MCF 10A (cell line): ENCODE measurements at places on chromosomes 3 and 15.

- H3K4me3 ChIP-seq = peak overlapping the region; percentile 98
- peak overlapping the region; percentile 72 for H3K27ac ChIP-seq
- H3K27me3 ChIP-seq = no peaks in the 10 kb centered on the region
- peaks cover 39% of the 10 kb centered on the region for H3K36me3 ChIP-seq
These were observed 401 bp downstream of the RAMAC start for GRCh38 chr15:82986442-82986780.

- peak; percentile 64 for DNase-seq
- peaks cover 21% of the 10 kb centered on the region for H3K27me3 ChIP-seq
- H3K4me3 ChIP-seq = no peak overlapping the region
These were observed 34.9 kb downstream of the DCLK3 start for GRCh38 chr3:36729204-36730056.

- no peak overlapping the region for H3K27ac ChIP-seq
- no peak overlapping the region for H3K4me3 ChIP-seq
- H3K27me3 ChIP-seq = peaks cover 12% of the 10 kb centered on the region
These were observed 46.2 kb upstream of the SUCLG2 start for GRCh38 chr3:67700596-67700995.

DNA sequence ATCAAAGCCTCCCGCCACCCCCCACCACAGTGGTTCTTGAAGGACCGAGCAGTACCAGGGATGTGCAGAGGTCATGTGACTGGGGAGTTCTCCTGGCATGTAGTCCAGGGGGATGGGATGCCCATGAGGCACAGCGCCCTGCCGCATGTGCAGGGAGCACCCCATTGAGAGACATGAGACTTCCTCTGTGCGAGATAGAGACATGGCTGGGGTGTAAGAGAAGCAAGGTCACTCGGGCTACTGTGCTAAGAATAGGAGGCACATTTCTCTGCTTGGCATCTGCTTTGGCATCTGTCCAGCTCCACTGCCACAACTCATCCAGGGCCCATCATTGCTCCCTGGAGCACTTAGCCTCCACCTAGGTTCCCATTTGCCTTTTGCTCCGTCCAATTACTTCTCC lies 2.4 kb upstream of the CYP1A1 start:
- DNase-seq = peak; percentile 6
- no peak overlapping the region for H3K27ac ChIP-seq
- H3K4me3 ChIP-seq = no peak overlapping the region
- H3K27me3 ChIP-seq = no peaks in the 10 kb centered on the region
- no peaks in the 10 kb centered on the region for H3K4me1 ChIP-seq

DNA sequence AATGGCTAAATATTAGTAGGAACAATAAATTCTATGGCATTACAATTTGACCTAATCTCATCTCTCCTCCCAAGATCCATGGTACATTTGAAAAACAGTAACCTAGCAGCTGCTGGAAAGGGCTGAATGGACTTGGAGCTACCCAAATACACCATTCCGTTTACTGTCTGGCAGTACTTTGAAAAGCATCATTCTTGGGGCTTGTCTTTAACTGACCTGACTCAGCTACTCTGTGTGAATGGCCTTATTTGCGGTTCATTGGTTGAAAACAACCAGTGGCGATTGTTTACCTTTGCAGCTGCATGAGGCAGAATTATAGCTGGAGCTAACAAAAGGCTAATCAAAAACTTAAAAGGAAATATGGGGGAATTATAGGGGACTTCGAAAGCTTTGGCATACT lies 311.2 kb upstream of the MCTP2 start:
- H3K27me3 ChIP-seq = no peaks in the 10 kb centered on the region
- DNase-seq = no peak
- no peaks in the 10 kb centered on the region for H3K4me1 ChIP-seq
- peaks cover under 1% of the 10 kb centered on the region for H3K36me3 ChIP-seq
- no peak overlapping the region for H3K4me3 ChIP-seq
- no peak overlapping the region for H3K27ac ChIP-seq

DNA sequence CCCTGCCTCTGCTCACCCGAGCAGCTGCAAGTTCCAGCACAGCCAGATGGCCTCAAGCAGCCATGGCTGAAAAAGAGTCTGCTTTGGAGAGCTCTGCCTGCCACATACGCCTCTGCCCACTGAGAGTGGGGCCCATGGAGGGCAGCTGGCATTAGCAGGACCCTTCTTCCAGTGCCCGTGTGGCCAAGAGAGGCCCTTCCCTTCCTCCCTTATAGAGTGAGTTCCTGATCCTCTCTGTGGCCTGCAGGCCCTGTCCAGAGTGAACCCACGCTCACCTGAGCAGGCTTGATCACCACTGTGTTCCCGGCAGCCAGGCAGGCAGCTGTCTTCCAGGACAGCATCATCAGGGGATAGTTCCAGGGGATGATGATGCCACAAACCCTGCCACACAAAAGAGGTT lies 41.4 kb upstream of the SLC41A3 start:
- H3K4me1 ChIP-seq = peaks cover 11% of the 10 kb centered on the region
- H3K27me3 ChIP-seq = peaks cover 11% of the 10 kb centered on the region
- H3K27ac ChIP-seq = no peak overlapping the region
- no peak overlapping the region for H3K4me3 ChIP-seq
- no peaks in the 10 kb centered on the region for H3K36me3 ChIP-seq

DNA sequence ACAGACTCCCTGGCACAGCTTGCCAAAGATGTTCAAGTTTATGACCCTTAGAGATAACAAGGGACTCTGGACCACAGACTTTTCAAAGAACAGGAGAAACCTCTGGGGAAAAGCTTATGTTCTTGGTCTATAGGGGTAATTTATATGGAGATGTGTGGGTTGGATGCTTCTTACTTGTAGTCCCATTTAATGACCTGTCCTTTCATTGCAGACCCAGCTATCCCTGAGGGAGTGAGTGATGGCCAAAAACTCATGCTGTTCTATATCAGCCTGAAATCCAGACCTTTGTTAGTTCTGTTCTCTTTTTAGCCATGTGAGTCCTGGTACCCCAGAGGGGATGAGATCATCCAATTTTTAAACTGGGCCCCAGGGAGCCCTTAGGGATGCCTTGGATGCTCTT lies 43.7 kb upstream of the MRPL3 start:
- no peak for DNase-seq
- peaks cover 11% of the 10 kb centered on the region for H3K4me1 ChIP-seq
- H3K27me3 ChIP-seq = peaks cover 20% of the 10 kb centered on the region
- no peaks in the 10 kb centered on the region for H3K36me3 ChIP-seq
- no peak overlapping the region for H3K4me3 ChIP-seq

DNA sequence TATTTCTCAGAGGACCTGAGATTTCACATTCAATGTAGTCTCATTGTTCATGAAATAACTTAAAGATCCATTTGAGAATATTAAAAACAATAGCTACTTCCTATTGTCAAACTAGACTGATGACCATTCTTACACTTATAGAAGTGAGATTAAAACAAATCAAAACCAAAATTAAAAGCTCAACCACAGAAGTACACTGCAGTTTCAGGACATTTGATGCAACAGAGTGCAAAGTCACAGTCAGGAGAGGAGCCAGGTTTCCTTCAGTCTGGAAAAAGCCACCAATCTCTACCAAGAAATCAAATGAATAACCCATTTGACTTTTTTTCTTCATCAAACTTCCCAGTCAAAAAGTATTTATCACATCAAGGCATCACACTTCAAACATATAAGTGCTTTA lies 5.5 kb downstream of the CCPG1 start:
- H3K27me3 ChIP-seq = no peaks in the 10 kb centered on the region
- no peak overlapping the region for H3K4me3 ChIP-seq
- DNase-seq = no peak
- H3K36me3 ChIP-seq = no peaks in the 10 kb centered on the region

- H3K4me3 ChIP-seq = no peak overlapping the region
- H3K4me1 ChIP-seq = peaks cover 13% of the 10 kb centered on the region
- DNase-seq = no peak
- no peaks in the 10 kb centered on the region for H3K27me3 ChIP-seq
- peaks cover 79% of the 10 kb centered on the region for H3K36me3 ChIP-seq
- no peak overlapping the region for H3K27ac ChIP-seq
These were observed 22.6 kb downstream of the VGLL3 start for GRCh38 chr3:86968244-86968932.

GRCh38 chr3:65596029-65596300 lies 442.8 kb downstream of the MAGI1 start:
- H3K27ac ChIP-seq = no peak overlapping the region
- no peak for DNase-seq
- no peaks in the 10 kb centered on the region for H3K4me1 ChIP-seq

DNA sequence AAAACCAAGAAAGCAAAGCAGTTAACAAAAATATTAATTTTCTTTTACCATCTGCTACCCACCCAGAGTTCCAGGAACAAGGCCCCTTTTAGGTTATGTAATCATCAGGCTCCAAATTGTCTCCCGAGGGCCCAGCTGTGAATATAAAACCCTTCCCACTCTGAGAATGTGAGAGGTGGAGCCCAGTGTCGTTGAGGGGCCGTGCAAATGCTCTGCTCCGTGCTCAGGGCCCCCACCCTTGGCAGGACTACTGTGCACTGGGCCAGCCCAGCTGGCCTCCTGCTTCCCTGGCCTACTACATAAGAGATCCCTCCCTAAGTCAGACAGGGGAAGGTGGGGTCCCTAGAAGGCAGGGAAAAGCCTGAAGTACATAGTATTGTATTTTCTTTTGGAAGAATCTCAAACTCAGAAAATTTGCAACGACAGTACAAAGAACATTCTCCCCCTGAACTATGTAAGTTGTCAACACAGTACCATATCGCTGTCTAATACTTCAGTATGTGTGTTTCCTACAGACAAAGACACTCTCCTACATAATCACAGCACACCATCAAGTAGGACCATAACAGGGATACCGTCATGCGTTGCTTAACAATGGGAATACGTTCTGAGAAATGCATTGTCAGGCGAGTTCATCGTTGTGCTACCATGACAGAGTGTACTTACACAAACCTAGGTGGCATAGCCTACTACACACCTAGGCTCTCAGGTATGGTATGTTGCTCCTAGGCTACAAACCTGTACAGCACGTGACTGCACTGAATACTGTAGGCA lies 4.4 kb upstream of the CLEC3B start:
- peaks cover 4% of the 10 kb centered on the region for H3K36me3 ChIP-seq
- H3K4me3 ChIP-seq = no peak overlapping the region
- H3K27me3 ChIP-seq = no peaks in the 10 kb centered on the region

- H3K4me3 ChIP-seq = no peak overlapping the region
- H3K27ac ChIP-seq = peak overlapping the region; percentile 88
- peaks cover 70% of the 10 kb centered on the region for H3K4me1 ChIP-seq
- DNase-seq = no peak
These were observed 88.0 kb downstream of the OSBPL10 start for GRCh38 chr3:31892916-31893573.

DNA sequence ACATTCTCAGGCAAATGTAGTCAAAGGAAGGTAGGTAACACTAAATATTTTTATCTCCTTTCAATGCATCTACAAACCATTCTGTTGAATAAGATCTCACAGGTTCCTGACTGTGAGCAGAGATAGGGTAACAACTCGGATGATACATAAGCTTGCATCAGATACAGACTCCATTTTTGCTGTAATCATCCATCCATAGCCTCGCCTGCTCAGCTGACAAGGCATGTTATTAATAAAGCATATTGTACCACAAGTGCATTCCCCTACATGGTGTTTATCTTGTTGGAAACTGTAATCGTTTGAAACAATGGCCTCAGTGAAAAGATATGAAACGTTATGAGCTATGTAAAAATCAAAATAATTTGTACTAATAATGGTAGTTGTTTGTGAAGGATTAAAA lies 35.4 kb upstream of the TCF12 start:
- H3K4me3 ChIP-seq = no peak overlapping the region
- no peaks in the 10 kb centered on the region for H3K27me3 ChIP-seq
- H3K36me3 ChIP-seq = peaks cover 4% of the 10 kb centered on the region
- no peak overlapping the region for H3K27ac ChIP-seq

GRCh38 chr3:33167716-33168336 lies 50.8 kb downstream of the SUSD5 start:
- no peak overlapping the region for H3K4me3 ChIP-seq
- no peak for DNase-seq
- H3K4me1 ChIP-seq = peaks cover 5% of the 10 kb centered on the region
- no peaks in the 10 kb centered on the region for H3K36me3 ChIP-seq
- no peak overlapping the region for H3K27ac ChIP-seq
- H3K27me3 ChIP-seq = no peaks in the 10 kb centered on the region
